ENCODE measurements at places on chromosomes 4 and X.

DNA sequence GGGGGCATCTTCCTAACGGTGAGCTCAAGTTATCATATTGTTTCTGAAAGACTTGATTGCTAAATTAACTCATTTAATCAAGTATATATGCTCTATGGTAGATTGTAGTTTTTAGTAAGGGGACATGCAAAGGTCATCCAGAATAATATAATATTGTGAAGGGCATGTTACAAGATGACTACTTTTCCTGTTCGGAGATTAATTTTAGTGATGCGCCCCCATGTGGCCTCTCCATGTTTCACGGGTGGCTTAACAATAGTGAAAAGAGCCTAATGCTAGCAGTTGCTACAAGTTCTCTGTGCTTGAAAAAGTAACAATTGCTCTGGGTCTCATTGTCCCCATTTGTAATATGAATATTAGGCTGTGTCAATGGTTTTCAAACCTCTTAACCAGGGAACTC is 12.2 kb downstream of the SMPX start:
- DNase-seq, result peak; percentile 29

GRCh38 chr4:67581208-67581857 is 22.8 kb downstream of the STAP1 start:
- no peak for DNase-seq

GRCh38 chrX:134715930-134716619 is 57.8 kb upstream of the PLAC1 start:
- DNase-seq, result no peak

DNA sequence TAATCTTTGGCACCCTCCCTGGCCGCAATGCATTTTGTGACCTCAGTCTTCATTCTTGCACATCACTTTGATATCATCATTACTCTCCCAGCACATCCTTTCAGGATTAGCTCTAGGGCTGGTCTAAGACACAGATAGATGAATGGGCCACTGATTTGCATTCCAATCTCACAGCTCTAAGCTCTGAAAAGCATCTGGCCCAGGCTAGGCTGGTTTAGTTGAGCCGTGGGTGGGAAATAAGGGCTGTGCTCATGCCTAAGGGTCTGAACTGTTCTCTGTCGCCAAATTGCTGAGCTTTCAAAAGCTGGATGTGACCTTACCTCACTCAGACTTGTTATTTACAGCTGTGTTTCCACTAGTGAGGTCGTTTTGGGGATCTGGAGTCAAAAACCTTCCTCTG is 30.0 kb upstream of the SLC9A7 start:
- peak; percentile 20 for DNase-seq

- no peak for DNase-seq
These were observed 170.9 kb downstream of the COL25A1 start for GRCh38 chr4:109131559-109131958.

DNA sequence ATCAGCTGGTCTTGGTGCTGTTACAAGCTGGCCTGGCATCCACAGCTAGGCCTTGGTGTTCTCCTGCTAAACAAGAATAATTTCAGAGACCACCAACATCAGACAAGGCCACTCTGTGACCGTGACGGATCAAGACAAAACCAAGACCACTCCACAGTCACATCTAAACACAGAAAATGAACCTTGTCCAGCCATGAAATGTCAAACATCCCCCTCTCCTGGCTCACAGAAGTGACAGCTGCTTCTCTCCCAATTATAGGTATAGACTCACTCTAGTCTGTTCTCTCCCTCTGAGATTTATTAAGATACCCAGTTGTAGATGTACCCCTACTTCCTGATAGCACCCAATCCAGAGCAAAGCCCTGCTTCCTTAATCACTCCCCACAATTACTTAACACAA is 40.4 kb downstream of the EFHC2 start:
- no peak for DNase-seq

- DNase-seq, result peak; percentile 34
These were observed 63.7 kb upstream of the CD99 start for GRCh38 chrX:2627272-2627867.

DNA sequence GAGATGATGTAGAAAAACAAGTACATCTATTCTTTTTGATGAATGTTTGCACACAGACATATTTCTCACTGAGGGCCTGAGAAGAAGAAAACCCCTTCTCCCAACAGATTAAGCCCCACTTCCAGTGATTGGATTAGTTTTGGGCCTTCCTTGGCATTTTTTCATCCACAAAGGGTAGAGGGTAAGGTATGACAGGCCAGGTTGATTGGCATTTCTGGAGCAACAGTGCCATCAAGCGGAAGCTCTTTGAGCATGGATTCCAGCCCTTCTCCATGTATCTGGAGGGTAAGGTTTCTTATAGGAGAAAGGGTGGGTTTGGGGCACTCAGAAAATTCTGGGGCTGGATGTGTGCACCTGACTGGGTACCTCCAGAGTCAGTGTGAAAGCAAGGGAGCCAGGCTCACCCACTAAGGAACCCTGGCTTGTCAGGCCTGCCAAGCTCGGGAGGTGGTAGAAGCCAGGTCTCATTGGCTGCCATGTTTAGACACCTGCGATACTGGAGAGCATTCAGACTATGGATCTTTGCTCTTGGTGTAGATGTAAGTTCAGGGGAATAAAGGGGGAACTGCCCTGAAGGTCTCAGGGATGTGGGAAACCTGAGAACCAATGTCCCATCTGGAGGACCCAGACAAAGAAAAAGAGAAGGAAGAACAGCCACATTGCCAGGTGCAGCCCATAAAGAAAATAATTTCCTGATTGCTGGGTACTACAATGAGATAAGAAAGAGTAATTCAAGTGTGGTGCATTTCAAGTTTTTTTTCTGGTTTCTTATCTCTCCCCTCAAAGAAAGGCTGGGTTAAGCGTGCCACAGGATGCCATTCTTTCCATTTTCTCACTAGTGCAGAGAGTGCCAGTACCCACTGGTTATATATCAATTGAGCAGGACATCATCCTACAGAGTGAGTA is 222.3 kb upstream of the AGTR2 start:
- no peak for DNase-seq

- no peak for DNase-seq
These were observed 34.9 kb downstream of the SMARCA1 start for GRCh38 chrX:129488359-129488758.

GRCh38 chr4:123446865-123447474 is 50.4 kb downstream of the SPRY1 start:
- DNase-seq, result no peak

DNA sequence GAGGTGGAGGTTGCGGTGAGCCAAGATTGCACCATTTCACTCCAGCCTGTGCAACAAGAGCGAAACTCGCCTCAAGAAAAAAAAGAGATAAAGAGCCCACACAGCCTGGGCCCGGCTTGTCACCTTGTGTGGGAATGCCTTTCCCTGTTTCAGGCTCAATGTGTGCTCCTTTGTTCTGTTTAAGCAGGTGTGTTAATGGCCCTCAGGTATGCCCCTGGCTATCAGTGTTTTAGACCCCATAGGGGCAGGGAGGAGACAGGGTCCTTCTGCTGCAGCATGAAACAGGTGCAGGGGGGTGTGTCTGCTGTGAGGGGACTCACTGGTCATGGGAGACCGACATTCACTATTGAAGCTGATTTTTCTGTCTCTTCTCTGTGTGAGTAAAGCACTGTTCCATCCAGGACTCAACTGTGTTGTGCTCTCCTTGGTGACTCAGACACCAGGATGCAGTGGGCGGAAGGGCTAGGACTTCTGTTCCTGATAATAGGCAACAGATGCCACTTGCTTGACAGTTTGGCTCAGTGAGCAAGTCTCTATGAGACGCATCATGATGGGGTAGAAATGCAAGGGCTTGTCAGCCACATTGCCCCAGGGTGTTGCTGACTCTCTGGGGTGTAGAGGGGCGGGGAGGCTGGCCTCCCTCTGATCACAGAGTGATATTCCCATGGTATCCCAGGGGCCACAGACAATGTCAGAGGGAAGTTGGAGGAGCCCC is 15.6 kb upstream of the LAP3 start:
- DNase-seq, result peak; percentile 13

GRCh38 chr4:1899149-1900086 is 28.2 kb downstream of the NSD2 start:
- DNase-seq, result peak; percentile 75

DNA sequence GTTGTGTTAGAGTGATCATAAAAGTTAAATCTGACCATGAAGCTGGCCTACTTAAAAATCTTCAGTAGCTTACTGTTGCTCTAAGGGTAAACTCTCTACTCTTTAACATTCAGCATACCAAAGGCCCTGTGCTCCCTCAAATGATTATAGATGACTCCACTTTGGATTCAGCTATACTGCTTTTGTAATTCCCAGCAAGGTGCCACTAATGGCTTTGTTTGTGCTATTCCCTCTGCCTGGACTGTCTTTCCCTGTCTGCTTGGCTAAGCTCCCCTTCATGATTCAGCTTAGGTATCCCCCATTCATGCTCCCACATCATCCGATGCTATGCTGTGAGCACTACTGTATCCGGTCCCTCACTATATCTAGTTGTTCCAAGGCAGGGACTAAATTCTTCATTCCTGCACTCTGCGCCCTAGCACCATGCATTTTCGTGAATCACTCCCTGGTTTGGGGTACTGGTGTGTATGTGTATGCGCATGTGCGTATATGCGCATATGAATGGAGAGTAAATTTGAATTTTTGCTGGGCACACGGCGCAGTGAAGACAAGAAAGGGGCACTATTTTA is 453 bp upstream of the PBDC1 start:
- no peak for DNase-seq

GRCh38 chr4:39687014-39687413 is 10.9 kb upstream of the UBE2K start:
- no peak for DNase-seq
